ENCODE measurements at places on chromosomes 1 and 21. TPM values are rescaled to one million over a fixed set of nuclear protein-coding genes. Genes with fewer than 3 reads are reported as not detected.

GRCh38 chr1:248792342-248792741 lies 33.4 kb downstream of the SH3BP5L start:
- DNase-seq: no peak

- DNase-seq: peak; percentile 45
These were observed 185.1 kb upstream of the CAMK1G start for GRCh38 chr1:209398313-209398991.

PTBP2 gene
- 127 TPM for total RNA-seq

RGS8 gene
- 1.6 TPM for total RNA-seq

PRR9 gene
- total RNA-seq: not detected

- DNase-seq: peak; percentile 37
These were observed 27.3 kb downstream of the GPR157 start for GRCh38 chr1:9101510-9102146.

GRCh38 chr1:197356723-197357533 lies 88.9 kb downstream of the CRB1 start:
- DNase-seq: peak; percentile 13

GRCh38 chr1:9326596-9326995 lies 33.9 kb downstream of the SPSB1 start:
- peak; percentile 12 for DNase-seq

- no peak for DNase-seq
These were observed 187.3 kb upstream of the GALNT2 start for GRCh38 chr1:229879746-229880145.

- DNase-seq: peak; percentile 86
These were observed at the start of gene ARHGAP29 for GRCh38 chr1:94237291-94238226. TSS of gene ARHGAP29 (minus strand) at chr1:94237584. CDS start at chr1:94231611, 5,973 bp downstream.

PDE4DIP gene
- total RNA-seq: 66.9 TPM

GRCh38 chr1:166974647-166975345 lies 544 bp downstream of the ILDR2 start:
- no peak for DNase-seq

DNA sequence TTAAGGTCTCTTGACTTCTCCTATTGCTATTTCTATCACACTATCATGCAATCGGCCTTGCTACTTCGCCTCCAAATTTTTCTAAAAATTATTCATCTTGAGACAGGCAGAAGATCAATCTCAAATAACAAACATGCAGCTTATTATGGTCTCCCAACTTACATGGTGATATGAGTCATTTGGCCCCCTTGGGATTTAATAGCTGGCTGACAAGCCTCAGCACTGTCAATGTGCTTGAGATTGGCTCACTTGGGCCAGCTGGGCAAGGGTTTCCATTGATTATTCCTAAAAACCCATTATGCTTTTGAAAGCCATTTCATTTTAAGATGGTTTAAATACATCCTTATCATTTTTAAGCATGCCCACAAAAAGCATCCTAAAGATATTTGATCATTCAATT lies 224.5 kb upstream of the NFIA start:
- DNase-seq: no peak

C1orf116 gene
- total RNA-seq: not detected

SPOCD1 gene
- 0.05 TPM for total RNA-seq

DNA sequence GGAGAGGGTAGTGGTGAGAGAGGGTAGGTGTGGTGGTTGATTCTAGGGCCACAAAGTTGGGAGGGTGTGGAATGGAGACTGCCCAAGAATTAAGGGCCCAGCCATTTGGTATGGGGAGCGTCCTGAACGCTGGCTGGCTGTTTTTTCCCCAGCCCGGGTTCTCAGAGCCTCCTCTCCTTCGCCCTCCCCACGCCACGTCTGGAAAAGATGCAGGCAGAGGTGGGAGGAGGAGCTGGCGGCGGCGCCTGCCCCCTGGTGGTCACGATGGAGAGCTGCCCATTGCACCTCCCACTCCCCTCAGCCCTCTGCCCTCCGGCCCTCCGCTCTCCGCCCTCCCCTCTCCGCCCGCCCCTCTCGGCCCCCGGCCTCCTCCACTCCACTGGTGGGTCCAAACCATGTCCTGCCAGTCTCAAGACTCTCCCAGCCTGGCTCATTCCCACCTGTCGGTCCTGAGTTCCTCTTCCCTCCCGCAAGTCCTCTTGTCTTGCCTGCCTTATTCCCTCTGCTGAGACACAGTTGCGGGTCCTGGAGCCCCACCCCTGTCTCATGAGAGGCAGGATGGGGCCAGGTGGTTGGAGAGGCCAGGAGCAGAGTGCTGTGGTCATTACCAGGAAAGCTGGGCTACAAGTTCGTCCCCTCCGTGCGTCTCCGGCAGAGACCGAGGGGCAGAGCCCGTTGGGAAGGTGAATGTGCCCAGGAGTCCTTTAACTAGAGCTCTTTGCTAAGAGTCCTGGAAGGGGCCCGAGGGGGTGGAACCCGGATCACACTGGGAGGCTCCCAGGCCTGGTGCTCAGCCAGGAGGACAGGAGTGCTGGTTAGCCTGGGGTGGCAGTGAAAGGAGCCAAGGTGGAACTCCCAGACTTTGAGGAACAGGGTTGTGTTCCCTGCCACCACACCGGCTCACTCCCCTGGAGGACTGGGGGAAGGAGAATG lies 22.6 kb downstream of the ETNK2 start:
- DNase-seq: peak; percentile 87

DNA sequence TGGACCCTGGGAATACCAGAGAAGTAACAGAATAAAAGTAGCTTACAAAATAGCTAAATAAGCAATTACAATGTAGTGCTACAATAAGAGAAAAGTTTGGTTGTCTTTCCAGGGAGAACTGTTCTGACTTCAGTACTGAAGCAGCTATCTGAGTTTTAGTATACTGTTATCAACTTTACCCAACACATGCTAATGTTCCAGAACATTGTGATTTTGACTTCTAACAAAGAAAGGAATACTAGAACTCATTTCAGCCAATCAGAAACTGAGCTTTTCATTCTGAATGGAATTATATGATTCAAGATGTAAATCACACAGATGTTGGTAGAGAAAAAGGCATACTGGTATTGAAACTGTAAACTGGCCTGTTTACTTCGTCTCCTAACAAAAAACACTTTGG lies at the start of gene C1orf105:
Gene C1orf105, plus strand, starts transcription at position 301 of the 400 bp plus-strand sequence. CDS start 201 bp downstream, outside the sequence.
- DNase-seq: no peak

DNA sequence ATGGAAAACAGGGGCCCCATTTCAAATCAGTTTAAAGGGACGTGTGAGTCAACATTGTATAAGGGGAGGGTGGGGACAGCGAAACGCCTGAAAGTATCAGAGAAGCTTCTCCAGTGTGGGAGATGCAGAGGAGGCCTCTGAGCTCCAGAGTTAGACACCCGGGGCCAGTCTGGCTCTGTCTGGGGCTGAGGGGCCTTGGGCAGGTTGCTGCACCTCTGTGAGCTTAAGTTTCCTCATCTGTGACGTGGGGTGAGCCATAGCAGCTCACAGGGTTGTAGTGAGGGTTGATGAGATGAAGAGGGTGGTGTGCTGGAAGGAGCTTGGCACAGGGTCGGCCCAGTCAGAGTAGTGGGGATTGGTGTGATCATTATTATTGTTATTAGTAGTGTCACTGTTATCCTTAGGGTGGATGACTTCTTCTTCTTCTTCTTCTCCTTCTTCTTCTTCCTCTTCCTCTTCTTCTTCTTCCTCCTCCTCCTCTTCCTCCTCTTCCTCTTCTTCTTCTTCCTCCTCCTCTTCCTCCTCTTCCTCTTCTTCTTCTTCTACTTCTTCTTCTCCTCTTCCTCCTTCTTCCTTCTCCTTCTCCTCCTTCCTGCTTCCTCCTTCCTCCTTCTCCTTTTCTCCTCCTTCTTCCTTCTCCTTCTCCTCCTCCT lies 282.0 kb downstream of the PTPRU start:
- DNase-seq: no peak

DNA sequence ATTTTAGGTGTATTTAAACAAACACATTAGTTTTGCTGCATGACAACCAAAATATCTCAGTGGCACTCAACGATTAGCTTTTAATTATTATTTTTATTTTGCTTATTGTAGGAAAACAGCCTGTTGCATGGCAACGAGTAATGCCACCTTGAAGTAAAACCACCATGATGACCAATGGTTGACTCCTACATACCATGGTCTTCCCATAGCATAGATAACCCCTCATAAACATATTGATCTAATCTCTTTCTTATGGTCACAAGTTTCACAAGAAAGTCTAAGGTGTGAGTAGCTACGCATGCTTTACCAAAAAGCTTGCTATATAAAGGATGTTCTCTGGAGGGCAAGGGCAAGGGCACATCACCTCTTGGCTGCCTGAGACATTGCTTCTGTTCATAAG lies 61.5 kb upstream of the PTBP2 start:
- no peak for DNase-seq

DNA sequence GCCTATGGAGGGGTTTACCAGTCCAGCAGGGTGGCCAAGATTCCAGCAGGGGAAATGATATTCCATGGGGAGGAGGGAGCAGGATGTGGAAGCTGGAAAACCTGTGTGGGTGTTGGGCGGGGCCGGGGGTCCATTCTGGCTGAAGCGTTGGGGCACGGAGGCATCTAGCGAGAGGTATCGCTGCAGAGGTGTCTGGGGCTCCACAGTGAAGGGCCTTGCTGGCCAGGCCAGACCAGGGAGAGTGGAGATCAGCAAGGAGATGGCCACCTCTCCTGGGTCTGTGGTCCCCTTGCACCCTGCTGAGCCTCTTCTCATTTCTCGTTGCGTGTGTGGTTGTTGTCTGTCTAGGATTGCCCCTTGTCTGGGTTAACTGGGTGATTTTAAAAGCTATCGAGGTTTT lies 6.2 kb downstream of the COQ8A start:
- no peak for DNase-seq

RGS1 gene
- total RNA-seq: not detected

- no peak for DNase-seq
These were observed 442.9 kb downstream of the PTPRC start for GRCh38 chr1:199081739-199082138.

- no peak for DNase-seq
These were observed 21.3 kb downstream of the ACOT11 start for GRCh38 chr1:54569339-54569738.

NPL gene
- total RNA-seq: 1.7 TPM

MATN1 gene
- total RNA-seq: 0.47 TPM

AJAP1 gene
- total RNA-seq: not detected

ABCG1 gene
- 0.03 TPM for total RNA-seq

DNA sequence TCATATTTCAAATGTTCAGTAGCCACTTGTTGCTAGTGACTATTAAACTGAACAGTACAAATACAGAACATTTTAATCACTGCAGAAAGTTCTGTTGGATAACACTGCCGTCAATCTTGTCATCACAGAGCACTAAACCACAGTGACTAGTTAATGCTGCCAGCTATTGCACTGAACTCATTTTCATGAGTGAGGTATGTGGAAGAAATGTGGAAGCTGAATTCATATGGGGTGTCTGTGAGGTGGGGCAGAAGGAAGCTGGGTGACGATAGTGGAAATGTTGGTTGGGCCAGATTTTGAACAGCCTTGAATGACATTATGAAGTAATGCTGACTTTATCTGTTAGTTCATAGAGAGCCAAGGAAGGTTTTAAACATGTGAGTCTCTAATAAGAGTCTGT lies 49.6 kb downstream of the OSBPL9 start:
- DNase-seq: no peak

DNA sequence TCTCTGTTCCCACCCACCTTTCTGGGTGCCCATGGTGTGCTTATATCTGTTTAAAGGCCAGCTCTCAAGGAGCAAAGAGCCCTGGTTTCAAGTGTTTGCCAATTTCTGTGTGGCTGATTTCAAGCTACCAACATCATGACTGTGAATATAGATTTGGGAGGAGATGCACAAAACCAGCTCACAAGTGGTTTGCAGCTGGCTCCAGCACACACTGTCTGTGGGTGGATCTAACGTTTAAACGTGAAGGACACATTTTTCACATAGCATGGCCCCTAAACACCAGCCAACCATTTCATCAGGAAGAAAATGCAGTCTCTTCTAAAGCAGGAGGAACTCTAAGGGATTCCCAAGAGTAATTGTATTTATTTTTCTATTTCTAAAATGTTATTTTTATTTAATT lies 65.2 kb downstream of the FCRL5 start:
- no peak for DNase-seq

All from SJCRH30 (cell line).